ENCODE measurements at places on chromosomes 16 and 17. TPM values are rescaled to one million over a fixed set of nuclear protein-coding genes. Genes with fewer than 3 reads are reported as not detected.

The OTOA gene
- total RNA-seq: not detected

The EIF3CL gene
- total RNA-seq: 25.0 TPM

The PSMD7 gene
- total RNA-seq: 103 TPM

The HCRT gene
- not detected for total RNA-seq

All from activated CD8-positive, alpha-beta T cell treated with anti-CD3 and anti-CD28 coated beads for 36 hours (primary cell).